ENCODE measurements at places on chromosomes 16 and 17.
A peak's percentile ranks its signal among the peaks of the same experiment; 100 is the strongest.

DNA sequence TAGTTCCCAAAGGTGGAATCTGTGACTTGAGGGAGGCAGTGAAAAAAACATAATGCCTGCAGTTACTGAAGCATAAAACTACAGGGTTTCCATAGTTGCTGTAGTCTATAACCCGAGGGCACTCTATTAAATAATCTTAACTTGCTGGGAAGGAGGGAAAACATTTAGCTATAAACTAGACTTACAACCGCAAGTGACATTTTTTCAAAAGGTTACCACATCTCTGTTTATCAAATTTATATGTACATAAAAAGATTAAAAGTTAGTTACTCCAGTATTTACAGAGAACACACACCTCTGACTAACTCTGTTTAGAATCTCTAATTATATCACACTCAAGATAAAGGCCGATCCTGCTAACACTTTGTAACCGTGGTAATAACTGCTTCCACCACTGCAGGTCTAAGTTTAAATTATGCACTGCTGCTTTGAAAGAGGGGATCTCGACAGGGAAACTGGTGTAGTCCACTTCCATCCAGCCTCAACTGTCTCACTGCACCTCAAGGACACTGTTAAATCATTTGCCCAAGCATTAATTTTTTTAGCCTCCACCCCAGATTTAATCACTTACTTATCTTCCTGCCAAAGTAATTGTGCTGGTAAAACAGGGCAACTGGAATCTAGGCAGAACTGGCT, 14.6 kb downstream of the KCNJ16 start:
- DNase-seq, result no peak

DNA sequence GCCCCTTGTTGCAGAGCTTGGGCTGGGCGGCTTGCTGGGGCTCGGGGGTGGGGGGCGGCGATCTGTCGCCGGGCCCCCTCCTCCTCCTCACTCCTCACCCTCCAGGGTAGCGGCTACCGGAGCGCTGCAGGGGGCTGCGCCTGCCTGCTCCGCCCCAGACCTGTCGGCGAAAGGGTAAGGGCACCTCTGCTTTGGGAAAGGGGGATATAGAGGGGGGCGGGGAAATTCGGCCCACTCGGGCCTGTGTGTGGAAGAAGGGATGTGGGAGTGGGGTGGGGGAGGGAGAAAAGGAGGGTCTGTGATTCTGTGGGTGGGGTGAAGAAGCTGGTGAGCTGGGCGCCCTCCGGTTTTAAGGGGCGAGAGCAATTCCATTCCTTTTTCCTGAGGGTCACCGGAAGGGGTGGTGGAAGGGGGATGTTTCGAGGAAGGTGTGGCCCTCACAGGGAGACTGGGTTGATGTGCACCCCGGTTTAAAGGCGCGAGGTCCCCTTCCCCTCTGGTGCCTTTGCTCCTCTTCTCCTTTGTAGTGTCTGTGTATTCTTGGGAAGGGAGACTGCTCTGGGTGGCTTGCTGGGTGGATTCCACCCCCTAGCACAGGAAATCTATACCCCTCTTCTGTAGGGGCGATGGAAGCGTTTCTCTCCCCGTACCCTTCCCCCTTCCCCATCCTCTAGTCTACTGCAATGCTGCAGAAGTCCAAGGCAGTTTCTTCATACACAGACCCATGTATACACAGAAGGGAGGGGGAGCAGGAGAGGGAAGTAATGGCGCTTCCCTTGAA, 878 bp downstream of the TAOK1 start:
- no peak for DNase-seq

- no peak for DNase-seq
Observed at GRCh38 chr16:24041834-24042631, 206.2 kb downstream of the PRKCB start.

DNA sequence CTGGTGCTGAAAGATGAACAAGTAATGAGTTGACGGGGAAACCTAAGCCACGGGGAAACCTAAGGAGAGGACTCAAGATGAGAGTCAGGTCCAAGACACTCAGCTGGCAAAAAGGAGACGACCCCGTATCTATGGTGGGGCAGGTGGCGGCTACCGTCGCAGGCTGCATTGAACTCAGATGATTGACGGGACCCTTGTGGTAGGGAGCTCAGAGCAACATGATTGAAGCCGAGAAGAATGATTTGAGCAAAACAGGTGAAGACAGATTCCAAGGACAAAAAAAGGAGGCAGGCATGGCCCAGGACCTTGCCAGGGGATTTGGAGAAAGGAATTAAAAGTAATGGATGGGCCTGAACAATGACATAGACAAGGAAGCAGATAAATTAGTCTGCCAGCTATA, 7.5 kb upstream of the MYH3 start:
- no peak for DNase-seq

DNA sequence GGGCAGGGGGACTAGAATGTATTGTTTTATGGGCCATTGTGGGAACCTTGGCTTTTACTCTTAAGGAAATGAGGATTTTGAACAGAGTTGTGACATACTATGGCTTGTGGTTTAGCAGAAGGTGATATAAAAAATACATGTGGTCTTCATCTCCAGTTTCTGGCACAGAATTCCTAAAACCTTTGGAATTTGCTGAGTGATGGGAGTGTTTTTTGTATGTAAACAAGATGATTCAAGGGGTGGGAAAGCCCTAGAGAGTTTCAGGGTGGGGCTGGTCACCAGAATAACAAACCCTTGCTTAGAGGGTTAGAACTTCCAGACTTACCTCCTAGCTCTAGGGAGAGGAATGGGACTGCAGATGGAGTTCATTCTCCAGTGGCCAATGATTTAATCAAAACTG, 316.1 kb downstream of the PHKB start:
- DNase-seq, result no peak

GRCh38 chr17:36214918-36215317, 4.1 kb downstream of the CCL4L2 start:
- no peak for DNase-seq

DNA sequence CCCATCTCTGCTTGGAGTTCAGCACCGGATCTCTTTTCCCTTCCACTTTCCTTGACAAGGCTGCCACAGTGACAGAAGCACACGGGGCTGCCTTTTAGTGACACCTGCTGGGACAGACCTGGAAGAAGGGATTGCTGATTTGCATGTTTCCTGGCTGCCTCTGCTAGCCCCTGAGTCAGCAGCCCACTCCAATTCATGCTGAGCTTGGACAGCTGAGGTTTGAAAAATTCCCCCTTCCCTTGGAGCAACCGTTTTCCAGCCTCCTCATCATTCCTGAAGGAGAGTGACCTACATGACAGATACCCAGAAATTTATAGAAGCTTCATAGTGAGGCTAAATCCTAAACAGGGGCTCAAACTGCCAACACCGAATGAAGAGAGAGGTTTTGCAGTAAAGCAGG, 18.8 kb upstream of the RBL2 start:
- no peak for DNase-seq

GRCh38 chr17:76581515-76581914, 4.1 kb downstream of the ST6GALNAC2 start:
- DNase-seq, result no peak

- no peak for DNase-seq
Observed at GRCh38 chr17:80978499-80979497, 12.8 kb upstream of the CHMP6 start.

DNA sequence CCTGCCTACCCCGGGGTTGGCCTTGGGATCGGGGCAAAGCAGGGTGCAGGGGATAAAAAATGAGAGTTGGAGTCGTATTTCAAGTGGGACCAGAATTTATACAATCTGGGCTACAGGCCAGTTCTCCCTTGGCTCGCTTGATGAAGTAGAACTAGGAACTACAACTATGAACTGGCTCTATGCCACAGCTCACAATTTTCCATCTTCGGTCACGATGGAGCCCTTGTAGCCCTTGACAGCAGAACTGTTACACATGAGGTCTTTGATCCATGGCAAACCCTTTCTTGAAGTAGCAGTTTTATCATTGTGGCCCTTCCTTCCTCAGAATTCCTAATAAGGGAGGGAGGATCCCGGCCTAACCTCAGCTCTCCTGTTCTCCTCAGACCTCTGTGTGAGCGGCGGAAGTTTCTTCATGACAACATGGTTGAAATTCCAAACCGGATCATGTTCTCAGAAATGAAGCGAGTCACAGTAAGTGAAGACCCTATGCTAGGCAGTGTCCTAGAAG, 17.1 kb downstream of the LIG3 start:
- peak; percentile 28 for DNase-seq

DNA sequence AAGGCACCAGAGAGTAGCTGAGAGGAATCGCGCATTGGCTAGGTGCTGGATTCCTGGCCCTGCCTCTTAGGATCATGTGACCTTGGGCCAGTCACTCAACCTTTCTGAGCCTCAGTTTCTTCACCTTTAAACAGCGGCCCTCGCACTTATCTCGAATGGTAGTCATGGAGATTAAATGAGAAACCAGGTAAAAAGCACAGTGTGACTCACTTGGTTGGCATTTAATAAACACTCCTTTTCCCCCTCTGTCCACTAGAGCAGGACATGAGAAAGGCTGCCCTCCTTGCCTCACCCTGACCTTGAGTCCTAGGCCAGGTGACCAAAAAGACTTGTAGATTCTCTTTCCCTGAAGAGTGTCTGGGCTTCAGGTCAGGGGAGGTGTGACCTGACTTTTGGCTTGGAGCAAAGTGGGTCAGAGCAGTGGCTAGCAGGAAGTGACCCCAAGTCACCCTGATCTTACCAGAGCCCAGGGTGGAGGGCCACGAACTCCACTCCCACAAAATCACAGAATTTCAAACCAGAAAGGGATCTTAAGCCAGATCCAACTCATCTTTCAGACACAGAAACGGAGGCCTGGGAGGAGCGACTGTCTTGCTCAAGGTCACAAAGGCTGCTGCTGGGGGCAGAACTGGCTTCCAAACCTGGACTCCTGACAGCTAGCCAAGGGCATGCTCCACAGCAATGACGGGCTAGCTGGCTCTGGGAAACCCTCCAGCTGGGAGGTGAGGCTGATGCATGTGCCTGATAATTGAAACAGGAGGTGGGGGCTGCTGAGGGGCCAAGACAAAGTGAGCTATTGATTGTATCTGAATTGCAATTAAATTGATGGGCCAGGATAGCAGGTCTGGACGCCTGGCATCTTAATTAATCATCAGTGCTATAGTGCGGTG, 65.2 kb downstream of the PIPOX start:
- no peak for DNase-seq

- DNase-seq, result no peak
Observed at GRCh38 chr16:11667221-11667823, 933 bp upstream of the SNN start.

DNA sequence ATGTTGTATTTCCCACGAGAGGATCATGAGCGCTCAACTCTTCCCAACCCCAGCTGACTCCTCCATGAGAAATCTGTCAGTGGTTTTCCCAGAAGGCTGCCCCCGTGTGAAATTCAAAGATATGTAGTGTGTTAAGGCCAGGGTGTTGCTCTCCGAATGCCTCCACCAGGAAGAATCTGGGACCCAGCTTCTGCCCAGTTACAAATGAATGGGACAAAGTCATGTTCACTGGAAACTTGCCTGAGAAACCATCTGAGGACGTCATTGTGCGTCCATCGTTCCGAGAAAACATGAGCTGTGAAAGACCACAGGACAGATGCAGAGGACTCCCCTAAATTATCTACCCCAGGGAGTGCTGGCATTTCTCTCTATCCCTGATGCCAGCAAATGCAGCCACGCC, 86.0 kb downstream of the AIPL1 start:
- no peak for DNase-seq

GRCh38 chr17:3730881-3731429, 7.3 kb downstream of the HASPIN start:
- DNase-seq, result no peak

DNA sequence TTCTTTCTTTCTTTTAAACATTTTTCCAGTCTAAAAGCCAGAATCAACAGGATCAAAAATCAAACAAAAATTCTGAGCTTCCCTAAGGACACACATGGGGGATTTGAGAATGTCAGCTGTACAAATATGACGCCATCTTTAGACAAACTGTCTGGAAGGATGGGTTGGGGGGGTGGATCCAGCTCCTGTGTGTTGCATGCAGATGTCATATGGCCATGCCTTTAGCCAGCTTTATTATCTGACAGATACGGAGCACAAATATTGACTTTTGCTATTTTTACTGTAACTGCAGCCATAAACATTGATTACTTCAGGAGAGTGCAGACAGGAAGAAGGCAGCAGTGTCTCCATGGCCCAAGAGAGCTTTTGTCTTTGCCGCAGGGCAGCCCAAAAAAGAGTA, 279.4 kb upstream of the ELAC2 start:
- DNase-seq, result no peak

DNA sequence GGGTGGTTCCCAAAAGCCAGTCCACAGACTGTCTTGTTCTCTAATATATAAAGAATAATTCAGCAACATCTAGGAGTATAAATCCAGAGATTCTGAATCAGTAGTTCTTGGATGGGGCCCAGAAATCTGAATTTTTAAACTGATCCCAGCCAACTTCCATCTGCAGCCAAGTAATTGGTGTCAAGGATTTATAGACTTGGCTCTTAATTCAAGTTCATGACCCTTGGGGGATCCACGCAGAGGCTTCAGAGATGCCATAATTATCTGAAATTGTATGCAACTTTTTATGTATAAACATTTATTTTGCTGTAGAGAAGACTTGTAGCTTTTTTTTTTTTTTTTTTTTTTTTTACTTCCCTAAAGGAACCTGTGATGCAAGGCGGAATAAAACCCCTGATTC, 60.6 kb downstream of the HLF start:
- DNase-seq, result no peak

GRCh38 chr17:4539025-4539424, 16.2 kb downstream of the MYBBP1A start:
- no peak for DNase-seq

DNA sequence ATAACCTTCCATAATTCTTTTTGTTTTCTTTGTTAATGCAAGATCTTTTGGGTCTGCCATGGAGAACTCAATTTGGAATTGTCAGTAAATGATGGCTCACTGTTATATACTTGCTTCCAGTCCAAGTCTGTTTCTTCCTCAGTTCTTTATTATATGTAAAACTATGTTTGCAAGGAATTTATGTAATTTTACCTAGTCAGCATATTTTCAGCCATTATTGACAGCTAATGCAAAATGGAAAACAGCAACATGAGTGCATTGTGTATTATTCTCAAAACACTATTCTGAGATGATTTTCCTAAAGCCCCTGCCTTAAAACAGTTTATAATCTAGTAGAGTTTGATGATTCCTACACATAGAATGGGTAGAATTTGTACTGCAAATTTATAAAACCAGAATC, 167.5 kb downstream of the TANC2 start:
- DNase-seq, result no peak

DNA sequence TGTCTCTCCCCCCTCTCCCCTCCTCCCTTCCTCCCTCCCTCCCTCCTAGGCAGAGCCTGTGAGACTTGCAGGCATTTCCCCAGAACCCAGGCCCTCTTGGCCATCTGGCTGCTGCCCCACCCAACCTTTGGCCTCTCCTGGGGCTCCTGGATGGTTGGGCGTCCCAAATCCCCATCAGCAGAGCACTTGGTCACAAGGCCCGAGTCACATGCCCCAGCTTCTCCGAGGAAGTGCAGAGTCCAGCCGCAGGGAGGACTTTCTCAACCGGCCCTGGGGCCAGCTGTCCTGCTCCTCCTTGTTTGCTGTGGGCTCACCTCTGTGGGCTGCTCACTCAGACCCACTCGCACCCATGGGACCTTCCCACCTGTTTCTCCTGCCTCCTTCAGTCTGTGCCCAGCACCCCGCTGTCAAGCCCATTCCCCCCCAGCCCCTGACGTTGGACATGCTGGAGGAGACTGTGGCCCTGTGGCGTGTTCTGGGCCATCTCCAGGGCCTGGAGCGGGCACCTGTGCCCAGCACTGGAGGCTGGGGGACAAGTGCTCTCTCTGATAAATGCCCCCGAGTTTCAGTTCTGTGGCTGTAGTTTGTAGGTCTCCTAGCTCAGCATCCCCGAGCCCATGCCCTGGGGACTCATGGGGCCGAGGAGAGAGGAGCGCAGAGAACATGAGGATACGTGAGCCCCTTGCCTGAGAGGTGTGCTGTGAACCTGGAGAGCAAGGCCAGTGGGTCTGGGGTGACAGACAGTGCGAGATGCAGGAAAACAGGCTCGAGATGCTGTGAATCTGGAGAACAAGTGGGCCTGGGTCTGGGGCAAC, 42.3 kb upstream of the ZNF750 start:
- DNase-seq, result peak; percentile 64

All from tibial nerve (tissue), 4 donors.